ENCODE measurements at places on chromosomes 7 and 10. TPM values are rescaled to one million over a fixed set of nuclear protein-coding genes. Genes with fewer than 3 reads are reported as not detected.
A peak's percentile ranks its signal among the peaks of the same experiment; 100 is the strongest.

- DNase-seq, result no peak
Measured at GRCh38 chr7:40640566-40640965, 505.8 kb downstream of the SUGCT start.

DNA sequence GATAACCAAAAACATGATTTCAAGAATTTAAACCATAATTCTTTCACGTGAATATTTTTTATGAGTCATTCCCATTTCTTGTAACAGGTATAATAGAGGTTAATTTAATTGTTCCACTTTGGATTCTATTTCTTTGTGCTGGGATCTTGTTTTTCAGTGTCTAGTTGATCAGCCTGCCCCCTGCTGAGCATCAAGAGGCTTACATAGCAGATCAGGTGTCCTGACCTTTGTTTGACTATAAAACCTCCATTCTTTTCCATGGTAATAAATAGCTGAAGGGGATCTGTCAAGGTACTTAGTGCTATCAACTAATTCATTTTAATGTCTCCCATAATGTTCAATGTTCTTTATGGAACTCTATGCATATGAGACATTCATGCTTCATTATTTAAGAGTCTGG is 4.9 kb downstream of the COL17A1 start:
- DNase-seq, result no peak

GRCh38 chr7:20064974-20065862 is 152.0 kb downstream of the MACC1 start:
- no peak for DNase-seq

- no peak for DNase-seq
Measured at GRCh38 chr10:103548006-103548405, 54.5 kb downstream of the NEURL1 start.

The COL17A1 gene
- 1.9 TPM for total RNA-seq

The AOC1 gene
- 0.48 TPM for total RNA-seq

DNA sequence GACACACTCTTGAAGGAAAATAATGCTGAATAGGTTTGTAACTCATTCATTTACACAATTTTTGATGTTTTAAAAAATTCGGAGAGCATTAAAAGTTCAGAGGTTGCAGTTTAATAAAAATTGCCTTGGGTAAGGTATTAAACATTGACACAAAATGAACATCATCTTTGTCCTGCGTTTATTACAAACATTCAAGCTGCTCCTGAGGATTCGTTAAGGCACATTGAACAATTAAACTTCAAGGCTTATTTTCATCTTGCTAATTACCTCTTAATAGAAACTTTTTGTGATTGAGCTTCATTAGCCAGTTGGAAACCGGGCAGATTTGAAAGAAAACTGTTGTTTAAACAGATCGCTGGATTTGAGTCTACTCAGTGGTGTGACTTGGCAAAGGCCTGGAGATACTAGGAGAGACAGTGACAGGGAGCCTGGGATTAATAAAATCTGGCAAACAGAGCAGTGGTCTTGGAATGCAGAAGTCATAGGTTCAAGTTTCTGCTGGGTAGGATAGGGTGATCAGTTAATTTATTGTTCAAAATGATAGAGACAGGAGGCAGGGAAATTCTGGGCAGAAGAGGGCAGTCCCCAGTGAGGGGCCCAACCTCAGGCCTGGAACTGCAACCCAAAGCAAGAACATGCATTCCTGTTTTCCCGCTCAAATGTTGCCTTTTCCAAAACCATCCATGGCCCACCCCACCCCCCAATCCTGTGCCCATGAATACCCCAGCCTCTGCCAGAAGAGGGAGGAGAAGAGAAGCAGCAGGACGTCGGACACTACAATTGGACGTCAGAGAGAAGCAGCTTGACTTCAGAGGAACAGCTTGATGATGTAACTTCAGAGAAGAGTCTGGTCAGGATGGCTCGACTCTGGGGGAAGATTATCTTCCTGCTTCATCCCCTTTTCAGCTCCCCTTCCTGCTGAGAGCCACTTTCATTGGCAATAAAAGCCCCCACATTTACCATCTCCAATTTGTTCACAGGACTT is 43.5 kb upstream of the SLC35G1 start:
- DNase-seq, result peak; percentile 46

DNA sequence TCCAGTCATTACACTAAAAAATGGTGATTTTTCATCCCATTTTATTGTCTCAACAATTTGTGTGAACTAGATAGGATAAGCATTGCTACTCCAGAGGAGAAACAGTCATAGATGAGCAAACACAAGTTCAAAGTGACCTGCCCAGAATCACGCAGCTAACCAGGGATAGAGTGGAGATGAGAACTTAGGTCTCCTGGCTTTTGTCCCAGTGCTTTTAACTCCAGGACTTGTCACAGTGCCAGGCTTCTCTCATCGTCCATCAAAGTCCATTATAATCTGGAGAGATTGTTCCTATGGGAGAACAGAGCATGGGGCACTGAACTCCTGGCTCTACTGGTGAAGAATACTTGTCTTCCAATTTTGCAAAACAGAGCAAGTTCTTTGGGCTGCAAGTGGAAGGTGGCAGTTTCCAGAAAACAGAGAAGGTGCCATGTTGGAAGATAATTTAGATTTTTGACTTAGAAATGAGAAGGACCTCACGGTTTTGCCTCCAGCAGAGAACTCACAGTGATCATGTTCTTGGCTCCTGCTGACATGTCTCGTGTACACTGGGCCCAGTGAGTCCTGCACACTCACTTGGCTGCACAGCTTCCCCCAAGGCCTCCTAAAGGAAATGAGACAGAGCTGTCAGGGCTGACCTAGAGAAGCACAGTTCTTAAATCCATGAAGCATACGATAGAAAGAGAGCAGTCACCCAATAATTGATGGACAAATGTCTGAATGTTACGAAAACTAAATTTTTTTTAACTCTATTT is 322.9 kb upstream of the NRP1 start:
- DNase-seq, result no peak

DNA sequence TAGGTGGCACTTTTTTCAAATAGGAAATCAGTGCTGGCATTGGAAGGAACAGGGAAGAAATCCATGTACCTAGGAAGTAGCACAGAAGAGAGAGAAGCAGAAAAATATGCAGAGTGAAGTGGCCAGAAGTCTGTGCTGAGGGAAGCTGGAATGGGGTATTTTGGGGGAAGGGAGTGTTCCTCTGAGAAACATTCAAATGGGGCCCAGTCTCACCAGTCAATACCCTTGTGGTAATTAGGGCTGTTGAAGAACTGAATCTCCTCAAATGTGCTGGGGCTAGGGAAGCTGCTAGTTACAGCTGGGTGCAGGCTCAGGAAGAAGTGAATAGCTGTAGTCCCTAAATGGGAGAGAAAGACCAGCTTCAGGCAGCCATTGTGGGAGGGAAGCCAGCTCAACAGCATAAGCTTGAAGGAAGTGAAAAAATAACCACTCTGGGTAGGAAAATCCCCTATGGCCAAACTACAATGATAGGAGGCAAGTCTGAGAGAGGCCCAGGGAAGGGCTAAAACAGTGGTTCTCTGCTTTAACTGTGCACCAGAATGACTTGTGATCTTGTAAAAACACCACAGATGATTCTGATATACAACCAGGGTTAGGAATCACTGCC is 7.6 kb downstream of the NDST2 start:
- DNase-seq, result no peak

Measured in H1 (cell line).